ENCODE measurements at places on chromosomes 11 and 22.
A peak's percentile ranks its signal among the peaks of the same experiment; 100 is the strongest.

GRCh38 chr11:76444065-76444383 is 794 bp upstream of the EMSY start:
- DNase-seq = no peak

DNA sequence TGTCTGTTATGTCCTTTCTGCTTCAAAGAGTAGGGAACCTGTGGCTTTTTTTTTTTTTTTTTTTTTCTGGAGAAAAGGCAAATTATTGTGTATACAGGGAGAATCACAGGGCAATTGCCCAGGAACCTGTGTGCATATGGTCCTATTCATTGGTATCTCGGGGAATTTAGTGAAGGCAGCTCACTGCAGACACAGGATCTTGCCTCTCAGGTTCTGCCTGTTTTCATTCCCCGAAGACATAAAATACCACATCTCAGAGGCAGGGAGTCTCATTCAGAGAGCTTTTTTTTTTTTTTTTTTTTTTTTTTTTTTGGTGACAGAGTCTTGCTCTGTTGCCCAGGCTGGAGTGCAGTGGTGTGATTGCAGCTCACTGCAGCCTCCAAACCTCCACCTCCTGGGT is 88.3 kb downstream of the OSBP2 start:
- no peak for DNase-seq

DNA sequence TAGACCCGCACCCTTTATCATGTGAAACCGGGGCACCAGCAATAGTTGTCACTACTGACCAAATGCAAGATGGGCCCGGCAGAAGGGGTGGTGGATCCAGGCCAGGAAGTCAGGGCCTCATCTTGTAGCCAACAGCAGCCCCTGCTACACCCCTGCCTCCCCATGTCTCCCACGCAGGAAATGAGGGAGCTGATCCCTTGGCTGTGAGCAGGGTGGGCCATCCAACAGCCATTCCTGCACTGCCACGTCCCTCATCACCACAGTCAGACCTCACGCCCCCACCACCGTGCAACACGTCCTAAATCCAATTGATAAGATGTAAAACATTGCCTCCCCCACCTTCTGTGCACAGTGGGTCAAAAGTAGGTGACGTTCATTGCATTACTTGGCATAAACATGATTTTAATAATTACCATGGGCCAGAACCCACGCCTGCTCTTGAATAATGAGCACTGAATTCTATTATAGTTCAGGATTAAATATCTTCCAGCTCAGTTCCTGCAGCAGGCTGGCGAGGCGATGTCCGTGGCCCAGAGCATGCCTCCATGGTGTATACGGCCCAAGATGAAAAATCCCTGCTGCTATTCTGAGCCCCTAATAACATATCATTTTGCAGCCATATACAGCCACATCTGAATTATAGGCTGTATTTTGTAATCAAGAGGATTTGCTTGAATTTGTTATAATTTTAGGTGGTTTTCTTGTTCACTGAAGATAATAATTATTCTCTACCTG is 1373.8 kb downstream of the BRD1 start:
- no peak for DNase-seq

DNA sequence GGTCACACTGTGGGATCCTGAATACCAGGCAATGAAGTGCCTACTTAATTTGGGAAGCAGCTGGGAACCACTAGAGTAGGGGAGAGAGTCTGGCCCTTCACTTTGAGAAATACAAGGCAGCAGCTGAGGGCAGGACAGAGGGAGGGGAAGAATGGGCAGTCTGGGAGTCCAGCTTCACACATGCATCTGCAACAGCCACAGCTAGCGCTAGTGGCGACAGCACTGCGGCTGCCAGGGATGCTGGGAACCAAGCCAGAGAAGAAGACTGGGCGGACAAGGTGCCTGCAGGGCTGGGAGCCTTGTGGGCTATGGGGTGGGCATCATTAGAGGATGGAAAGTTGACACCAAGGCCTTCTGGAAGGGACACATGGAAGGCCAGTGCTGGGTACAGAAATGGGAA is 15.8 kb downstream of the SCUBE2 start:
- no peak for DNase-seq

GRCh38 chr22:39631381-39632286 is 61.1 kb downstream of the CACNA1I start:
- no peak for DNase-seq

- no peak for DNase-seq
Observed at GRCh38 chr11:45659031-45659817, 6.2 kb downstream of the CHST1 start.

DNA sequence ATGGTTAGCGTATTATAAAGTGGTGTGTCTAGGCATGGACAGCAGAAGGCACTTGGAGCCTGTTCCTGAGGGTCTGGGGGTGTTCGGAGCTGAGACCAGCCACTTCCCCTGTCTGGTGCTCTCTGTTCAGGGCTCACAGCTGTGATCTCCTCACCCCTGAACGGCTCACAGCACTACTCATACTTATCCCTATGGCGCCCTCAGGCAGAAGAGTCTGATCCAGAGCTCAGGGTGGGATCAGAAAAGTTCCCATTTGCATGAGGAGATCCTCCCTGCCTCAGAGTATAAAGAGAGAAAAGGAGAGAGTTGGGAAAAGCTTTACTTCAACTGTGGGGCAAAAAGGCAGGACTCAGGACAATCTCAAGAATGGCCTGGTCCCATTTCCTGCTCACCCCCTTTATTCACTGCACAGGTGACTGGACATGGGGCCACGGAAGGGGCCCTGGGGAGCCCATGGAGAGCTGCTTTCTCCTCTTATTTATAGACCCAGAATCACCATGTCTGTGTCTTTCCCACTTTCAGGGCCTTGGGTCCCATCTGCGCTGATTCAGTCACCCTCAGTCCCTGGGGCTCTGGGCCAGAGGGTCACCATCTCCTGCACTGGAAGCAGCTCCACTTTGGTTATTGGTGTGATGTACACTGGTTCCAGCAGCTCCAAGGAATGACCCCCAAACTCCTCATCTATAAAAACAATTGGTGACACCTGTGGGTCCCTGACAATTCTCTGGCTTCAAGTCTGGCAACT is 97.0 kb upstream of the TOP3B start:
- no peak for DNase-seq

GRCh38 chr22:36334081-36334820 is 53.5 kb downstream of the MYH9 start:
- peak; percentile 34 for DNase-seq

- DNase-seq = no peak
Observed at GRCh38 chr11:44977493-44977984, 26.9 kb upstream of the TP53I11 start.

Data from kidney tubule cell (primary cell).